ENCODE measurements at places on chromosomes 7 and 10.

DNA sequence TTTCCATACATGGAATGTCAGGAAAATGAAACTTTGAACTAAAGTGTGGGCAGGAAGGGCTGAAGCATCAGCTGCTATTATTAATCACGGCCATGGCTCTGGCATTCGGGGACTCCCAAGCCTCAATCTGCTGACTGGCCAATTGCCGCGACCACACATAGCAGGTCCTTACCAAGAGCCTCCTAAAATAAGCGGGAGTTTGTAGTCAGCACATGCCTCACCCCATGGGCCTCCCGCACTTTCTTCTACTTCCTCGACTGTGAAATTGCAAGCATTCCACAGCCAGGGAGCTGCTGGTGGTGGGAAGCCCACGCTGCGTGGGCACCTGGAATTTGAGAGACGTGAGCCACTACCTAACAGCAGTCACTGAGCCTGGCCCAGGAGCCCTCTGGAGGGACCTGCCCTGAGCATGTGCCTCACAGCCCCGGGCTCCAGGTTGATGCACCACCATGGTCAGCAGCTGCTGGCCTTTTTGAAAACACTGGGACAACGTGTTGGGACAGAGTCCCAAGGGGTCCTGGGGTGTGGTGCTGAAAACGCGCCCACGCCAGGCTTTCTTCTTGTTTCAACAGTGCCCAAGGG is 211.4 kb downstream of the TNS3 start:
- no peak for DNase-seq

DNA sequence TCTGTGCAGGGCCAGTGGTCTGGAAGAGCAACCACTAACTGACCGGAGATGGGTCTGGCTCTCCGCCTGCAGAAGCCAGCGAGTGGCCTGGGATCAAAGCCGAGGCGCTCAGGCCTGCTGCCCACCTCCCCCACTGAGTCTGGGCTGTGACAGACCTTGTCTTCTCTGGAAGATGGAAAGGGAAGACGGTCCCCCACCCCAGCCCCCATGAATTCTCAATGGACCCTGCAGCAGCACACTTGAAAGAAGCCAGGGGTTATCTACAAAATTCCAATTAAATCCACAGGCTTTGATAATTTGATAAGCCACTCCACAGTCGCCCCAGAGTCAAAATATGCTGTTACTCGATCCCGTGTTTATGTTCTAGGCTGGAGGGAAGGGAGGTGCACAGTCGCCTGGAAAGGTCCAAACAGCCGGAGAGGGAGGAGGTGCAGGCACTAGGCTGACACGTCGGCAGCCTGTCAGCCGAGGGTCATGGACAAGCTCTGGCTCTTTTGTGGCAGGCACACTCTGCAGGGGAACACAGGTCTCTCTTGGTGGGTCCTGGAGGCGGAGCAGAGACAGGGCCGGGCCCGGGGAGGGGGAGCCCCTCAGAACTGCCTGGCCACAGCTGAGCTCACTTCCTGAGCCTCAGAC is 134.9 kb downstream of the SH3PXD2A start:
- DNase-seq, result no peak

- DNase-seq, result no peak
These were observed 17.2 kb upstream of the GPR158 start for GRCh38 chr10:25157650-25158049.

DNA sequence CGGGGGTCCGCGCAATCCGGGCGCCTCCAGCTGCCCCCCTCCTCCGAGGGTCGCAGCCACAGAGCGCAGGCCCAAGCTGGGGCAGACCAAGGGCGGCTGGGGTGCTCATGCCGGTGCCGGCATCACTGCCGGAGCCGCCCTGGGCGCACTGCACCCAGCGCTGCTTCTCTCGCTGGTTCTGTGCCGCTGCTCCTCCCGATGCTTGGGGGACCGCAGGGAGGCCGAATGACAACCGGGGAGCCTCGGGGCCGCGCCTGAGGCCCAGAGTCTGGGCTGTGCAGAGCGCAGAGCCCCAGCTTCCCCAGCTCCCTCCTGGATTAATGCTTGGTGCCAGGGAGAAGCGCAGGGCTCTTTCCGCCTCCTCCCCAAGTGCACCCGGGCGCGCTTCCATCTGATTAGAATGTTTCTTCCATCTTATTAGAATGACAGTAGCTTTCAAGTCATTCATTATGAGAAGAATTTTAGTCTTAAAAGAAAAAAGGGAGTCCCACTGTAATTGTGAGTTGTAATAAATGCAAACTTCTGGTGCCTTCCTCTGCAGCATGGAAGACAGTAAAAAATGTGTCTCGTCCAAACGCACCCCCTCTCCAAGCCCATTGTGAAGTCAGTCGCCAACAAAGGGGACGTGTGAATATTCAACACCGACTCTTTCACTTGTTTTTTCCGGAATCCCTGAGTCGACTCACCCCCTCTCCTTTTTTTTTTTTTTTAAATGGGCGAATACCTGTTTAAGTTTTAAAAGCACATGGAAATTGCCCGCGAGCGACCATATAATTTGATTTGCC is 19.5 kb upstream of the PTF1A start:
- DNase-seq, result no peak

- DNase-seq, result no peak
These were observed 51.0 kb upstream of the NKX6-2 start for GRCh38 chr10:132836832-132837540.

GRCh38 chr10:95247881-95248583 is 42.8 kb downstream of the PDLIM1 start:
- DNase-seq, result no peak

- DNase-seq, result no peak
These were observed 6.1 kb upstream of the RBM17 start for GRCh38 chr10:6082496-6083395.

- no peak for DNase-seq
These were observed 49.7 kb downstream of the TMEM178B start for GRCh38 chr7:141123522-141123921.

DNA sequence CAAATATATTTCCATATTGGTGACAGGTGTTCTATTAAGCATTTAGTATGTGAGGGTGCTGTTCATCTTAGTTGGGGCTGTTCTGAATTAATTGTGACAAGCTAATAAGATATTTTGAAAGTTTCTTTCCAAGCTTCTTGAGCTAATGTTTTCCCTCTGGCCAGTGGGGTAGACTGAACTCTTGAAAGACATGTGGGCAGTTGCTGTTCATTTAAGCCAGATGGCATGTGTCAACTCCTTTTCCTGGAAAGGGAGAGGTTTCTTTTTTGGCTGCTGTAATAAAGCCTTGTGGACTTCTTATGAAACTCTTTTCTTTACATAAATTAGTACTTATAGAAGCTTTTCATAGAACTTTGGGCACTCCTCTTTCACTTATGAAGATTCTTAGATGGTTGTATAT is 21.7 kb downstream of the RAB18 start:
- DNase-seq, result no peak

DNA sequence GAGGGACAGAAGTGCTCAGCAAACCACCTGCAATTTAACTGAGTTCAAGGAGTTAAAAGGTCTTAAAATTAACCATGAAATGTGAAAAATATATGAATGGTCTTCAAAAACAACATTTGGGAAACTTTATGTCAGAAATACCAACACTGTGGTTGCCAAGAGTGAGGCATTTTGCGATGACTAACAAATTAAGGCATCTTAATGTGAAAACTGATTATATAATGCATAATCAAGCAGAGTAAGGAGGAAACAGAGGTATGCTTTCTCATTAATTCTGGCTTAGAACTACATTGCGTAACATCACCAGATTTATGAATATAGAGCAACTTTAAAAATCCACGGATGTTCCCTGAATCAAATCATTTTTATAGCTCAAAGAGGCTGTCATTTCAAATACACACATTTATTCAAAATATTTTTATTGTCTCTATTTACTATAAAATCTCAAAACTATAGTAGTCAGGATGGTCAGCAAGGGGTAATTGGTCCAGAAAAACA is 335.5 kb downstream of the LRRTM3 start:
- no peak for DNase-seq
